ENCODE measurements at places on chromosomes 12 and 14.
A peak's percentile ranks its signal among the peaks of the same experiment; 100 is the strongest.

DNA sequence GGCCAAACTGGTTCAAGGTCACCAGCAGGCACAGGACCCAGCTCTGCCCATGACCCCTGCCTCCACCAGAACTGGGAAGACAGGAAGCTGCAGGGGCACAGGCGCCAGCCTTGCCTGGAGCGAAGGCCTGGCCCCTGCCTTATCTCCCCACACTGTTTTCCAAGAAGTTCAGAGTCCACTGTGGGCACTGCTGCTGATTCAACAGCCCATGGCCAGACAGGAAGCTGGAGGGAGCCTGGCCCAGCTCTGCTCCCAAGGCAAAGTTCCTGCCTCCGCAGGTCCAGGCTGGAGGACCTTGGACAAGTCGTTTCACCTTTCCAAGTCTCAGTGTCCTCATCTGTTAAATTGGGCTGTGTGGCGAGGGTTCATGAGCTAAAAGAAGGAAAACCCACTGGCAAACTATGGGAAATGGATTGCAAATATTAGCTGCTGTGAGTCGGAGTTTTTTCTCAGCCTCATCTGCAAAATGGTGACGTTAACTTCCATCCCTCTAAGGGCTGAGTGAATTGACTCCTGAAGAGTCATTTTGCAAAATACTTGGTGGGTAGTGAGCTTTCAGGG lies 1.2 kb downstream of the PHETA1 start:
- DNase-seq = no peak

GRCh38 chr12:98064501-98064900 lies 450.9 kb upstream of the TMPO start:
- no peak for DNase-seq

DNA sequence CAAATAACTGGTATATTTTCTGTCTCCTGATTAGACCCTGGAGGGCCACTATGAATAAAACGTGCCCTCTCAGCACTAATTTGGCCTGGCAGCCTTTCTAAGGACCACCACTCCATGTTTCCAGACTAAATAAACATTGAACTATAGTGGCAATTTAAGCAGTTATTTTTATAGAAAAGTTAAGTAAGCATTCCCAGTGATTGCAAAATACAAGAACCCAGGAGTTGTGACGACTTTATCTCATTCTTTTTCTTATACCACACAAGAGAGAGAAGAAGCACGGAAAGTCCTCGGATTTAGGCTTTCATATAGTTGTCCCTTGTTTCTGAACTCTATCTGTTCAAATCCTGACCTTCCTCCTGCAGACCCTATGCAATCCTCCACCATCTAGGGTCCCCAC lies 23.1 kb upstream of the STRAP start:
- no peak for DNase-seq

GRCh38 chr12:124727264-124727800 lies 136.3 kb downstream of the SCARB1 start:
- DNase-seq = no peak

- no peak for DNase-seq
Observed at GRCh38 chr12:109581856-109582255, 8.3 kb downstream of the MVK start.

- no peak for DNase-seq
Observed at GRCh38 chr14:94962166-94962575, 192.3 kb upstream of the GSC start.

DNA sequence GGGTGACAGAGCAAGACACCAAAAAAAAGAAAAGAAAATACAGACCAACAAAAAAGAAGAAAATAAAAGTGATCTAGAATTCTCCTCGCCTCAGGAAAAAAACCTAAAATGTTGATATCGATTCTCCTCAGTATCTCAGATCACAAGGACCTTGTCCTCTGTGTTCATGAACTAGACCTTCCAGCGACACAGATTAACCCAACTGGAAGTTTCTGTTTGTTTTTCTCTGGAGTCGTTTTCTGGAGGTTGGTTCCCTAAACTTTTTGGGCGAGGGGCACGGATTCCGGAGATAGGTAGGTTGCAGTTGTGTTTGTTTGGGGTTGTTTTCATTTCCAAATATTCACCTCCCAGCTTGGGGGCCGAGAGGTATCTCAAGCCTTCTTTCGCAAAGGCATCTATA lies 559 bp upstream of the RFC5 start:
- DNase-seq = peak; percentile 63

DNA sequence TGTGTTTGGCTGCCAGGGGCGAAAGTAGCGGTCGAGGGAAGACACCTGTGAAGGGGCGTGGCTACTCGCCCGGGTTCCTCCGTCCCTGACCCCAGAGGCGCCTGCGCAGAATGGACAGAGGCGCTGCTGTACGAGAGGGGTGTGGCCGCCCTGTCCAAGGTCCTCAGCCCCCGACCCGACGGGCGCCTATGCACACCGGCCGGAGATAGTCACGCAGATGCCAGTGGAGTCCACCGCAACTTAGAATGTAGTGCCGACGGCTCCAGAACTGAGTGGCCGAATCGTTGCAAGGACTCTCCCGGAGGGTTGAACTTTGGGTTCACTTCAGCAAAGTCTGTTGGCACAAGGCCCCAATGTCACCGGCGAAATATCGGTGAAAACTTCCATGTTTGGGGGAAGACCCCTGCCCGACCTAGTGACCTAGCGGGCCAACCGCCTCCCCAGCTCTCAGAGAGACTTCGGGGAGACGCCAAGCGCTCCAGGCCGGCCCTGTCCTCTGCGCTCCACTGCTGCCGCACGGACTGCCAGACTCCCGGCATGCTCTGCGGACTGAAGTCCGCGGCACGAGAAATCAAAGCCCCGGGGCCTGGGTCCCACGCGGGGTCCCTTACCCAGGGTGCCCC lies 541 bp upstream of the RNU6-7 start:
- peak; percentile 95 for DNase-seq

- DNase-seq = no peak
Observed at GRCh38 chr12:54384591-54385041, at the start of gene ZNF385A. Gene ZNF385A (minus strand): TSS chr12:54384733. CDS start chr12:54384514, 219 bp downstream.

GRCh38 chr12:127194176-127194575 lies 1072.8 kb upstream of the TMEM132C start:
- DNase-seq = no peak

DNA sequence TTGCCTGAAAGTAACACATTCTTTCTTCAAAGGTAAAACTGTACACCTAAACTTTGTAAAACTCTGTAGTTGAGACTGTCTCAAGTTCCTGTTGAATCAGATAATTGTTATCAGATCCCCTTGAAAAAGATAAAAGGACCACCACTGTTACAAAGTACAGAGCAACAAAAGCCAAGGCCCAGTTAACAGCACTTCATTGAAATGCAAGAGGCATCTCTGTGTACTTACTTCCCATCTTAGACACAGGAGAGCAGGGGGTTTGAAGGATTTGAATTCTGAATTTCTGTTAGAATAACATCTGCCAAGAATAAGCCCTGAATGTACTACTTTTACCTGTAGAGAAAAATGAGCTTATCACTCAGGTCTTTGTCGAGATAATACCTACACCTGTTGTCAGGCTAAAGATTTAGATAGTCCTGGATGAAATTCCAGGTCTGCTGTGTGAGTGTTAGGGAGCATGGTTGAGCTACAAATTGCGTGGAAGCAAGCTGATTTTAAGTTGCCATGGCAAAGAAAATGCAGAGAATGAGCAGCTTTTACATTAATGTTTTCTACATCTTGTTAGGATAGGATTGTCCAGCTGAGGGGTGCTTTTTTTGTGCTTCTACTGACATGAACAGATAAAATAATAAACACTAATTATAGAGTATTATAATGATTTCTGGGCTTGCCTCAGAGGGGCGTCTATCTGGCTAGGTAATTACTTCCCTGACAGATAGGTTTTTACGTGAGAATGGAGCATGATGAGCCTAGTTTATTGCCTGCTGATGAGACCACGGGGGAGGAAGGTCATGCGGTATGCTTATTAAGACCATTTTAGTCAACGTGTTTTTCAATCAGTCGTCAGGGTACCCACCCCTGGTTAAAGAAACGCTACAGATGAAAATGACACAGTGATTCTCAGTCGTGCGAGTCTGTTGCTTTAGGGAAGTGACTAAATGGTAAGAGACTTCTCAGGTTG lies 309.2 kb downstream of the PAWR start:
- DNase-seq = no peak

DNA sequence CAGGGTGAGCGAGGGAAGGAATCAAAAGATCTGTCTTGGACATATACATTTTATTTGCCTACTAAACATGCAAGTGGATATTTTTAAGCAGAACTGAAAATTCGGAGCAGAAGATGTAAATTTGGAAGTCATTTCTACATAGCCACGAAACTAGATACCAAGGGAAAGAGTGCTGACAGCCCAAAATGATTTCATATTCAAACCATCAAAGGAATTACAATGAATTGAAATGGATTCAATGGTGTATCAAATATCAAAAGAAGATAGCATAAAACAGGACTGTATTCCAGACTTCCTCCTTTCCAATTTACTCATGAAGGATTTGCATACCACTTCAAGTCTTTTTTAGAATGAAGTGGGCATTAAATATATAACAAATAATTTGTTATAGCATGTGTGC lies 313.5 kb upstream of the KITLG start:
- peak; percentile 53 for DNase-seq

- peak; percentile 57 for DNase-seq
Observed at GRCh38 chr12:12975322-12976077, 23.5 kb upstream of the GPRC5D start.

DNA sequence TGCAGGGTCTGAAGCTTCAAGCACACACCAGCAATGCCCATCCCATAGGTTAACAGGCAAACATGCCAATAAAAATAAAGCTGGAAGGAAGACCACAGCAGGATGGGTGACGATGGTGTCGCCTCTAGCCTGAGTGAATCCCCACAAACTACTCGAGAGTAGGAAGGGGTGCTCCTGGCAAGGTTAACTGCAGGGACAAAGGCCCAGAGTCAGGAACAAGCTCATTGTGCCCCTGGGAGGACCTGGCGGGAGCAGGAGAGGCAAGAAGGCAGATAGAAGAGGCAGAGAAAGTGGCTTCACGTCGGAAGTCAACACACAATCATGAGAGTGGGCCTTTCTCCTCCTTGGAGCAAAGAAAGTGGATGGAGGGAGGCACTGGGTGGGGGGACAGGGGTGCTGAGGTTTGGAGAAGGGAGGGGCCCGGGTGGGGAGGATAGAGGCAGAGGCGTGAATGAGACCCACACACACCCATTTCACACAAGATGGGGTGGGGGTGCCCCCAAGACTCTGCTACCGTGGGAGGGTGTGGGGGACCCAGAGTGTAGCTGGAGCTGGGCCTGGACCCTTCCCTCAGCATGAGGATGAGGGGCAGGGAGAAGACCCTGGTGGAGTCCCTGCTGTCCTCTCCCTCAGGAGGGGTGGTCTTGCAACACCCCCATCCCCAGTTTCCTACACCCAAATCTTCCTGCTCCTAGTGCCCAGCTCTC lies 43.1 kb downstream of the DIO3 start:
- no peak for DNase-seq

- DNase-seq = no peak
Observed at GRCh38 chr12:57471661-57472060, 8.0 kb downstream of the ARHGAP9 start.

GRCh38 chr14:102903889-102904512 lies 18.5 kb upstream of the AMN start:
- no peak for DNase-seq

GRCh38 chr12:5430641-5431603 lies 986 bp upstream of the NTF3 start:
- DNase-seq = peak; percentile 83

DNA sequence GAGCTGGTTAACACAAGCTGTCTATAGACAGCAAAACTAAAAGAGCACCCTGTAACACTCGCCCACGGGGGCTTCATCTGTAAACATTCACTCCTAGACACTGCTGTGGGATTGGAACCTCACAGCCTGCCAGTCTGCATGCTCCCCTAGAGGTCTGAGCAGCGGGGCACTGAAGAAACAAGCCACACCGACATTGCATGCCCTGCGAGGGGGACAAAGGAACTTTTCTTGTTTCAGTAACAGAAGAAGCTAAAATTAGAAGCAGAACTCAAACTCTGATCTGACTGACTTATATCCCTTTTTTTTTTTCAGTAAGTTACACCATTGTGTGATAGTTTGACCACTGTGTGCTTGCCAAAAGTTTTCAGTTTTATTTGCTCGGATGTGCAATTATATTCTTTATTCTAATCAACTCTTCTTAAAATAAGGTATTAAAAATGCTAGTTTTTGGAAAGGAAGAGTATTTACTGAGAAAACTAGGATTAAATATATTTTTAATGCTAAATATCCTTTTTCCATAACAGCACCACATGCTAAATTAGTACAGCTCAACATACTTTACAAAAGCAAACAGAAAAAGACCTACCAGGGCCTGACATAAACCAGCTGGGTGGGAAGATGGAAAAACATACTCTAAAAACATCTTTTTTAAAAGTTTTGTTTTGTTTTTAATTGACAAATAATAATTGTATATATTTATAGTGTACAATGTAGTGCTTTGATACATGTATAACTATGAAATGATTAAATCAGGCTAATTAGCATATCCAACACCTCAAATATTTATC lies 100.2 kb downstream of the EPS8 start:
- no peak for DNase-seq

DNA sequence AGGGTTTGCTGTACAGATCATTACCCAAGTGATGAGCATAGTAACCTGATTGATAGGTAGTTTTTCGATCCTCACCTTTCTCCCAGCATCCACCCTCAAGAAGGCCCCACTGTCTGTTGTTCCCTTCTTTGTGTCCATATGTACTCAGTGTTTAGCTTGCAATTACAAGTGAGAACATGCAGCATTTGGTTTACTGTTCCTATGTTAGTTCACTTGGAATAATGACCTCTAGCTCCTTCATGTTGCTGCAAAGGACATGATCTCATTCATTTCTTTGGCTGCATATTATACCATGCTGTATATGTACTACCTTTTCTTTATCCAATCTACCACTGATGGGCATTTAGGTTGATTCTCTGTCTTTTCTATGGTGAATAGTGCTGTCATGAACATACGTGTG lies 181.6 kb upstream of the FOXG1 start:
- DNase-seq = no peak

- no peak for DNase-seq
Observed at GRCh38 chr12:105239304-105239703, 3.3 kb upstream of the APPL2 start.

DNA sequence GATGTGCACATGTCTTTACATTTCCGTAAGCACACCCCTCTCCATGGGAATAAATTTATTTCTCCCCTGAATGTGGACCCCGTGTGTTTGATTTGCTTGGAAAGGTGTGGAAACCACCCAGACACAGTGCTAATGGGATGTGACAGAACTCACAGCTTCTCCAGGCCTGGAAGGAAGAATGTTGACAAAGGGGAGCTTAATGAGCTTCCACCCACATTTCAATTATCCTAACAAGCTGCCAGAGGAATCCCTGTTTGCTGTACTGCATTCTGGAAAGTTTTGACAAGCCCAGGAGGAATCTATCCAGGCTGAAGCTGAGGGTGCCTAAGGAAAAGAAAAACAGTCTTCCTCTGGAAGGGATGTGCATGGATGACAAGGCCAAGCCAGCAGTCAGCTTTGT lies 51.2 kb upstream of the CCDC60 start:
- no peak for DNase-seq

- DNase-seq = peak; percentile 73
Observed at GRCh38 chr14:61188978-61189808, 91.9 kb downstream of the TMEM30B start.

GRCh38 chr14:79011091-79011919 lies 841.1 kb downstream of the NRXN3 start:
- peak; percentile 73 for DNase-seq

Data from DMS53 (cell line).